ENCODE measurements at places on chromosomes 5 and 9.

DNA sequence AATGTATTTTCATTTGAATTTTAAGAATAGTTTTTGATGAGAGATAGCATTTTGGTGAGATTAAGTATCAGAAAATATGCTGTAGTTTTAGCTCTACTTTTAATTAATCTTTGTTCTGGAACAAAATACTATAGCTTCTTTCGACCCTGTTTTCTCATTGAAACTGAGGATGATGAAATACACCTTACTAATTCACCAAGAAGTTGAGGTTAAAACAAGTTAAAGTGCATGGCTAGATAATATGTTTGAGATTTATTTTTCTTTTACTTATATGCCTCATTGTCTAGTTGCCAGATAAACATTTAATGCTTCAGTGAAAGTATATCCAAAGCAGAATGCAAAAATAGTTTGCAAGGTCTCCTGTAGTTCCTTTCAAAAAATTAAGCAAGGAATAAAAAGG lies 140.1 kb upstream of the KCNN2 start:
- DNase-seq, result no peak

GRCh38 chr5:423233-423565 lies 19.8 kb upstream of the EXOC3 start:
- DNase-seq, result no peak

- DNase-seq, result no peak
These were observed 88.8 kb upstream of the CTNNA1 start for GRCh38 chr5:138664276-138664943.

DNA sequence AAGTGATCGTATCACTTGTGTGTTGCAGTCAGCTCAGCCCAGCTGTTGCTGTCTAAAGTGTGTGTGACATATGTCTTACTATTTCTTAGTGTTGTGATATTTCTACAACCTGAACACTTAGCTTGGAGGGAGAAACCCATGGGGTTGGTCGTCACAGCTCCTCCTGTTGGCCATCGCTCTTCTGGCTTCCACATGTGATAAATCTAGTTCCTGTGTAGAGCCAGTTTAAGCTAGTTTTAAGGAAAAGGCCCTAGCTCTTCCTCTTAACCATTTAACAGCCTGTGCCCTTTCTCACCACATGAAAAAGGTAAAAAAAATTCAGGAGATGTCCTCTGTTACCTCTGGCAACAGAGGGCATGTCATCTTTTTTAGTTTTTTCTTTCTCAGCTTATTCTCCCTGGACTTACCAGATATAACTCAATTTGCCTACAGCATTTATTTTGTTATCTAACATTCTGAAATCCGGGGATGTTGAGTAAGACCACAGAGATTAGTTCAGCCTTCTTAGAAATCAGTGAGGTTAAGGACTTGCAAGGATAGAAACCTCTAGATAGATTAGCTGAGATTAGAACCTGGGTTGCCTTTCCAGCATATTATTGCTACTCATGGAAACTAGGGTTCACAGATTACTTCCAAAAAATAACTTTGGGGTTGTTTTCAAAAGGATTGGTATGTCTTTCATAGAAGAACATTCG lies 100.4 kb downstream of the GAPVD1 start:
- peak; percentile 73 for DNase-seq

DNA sequence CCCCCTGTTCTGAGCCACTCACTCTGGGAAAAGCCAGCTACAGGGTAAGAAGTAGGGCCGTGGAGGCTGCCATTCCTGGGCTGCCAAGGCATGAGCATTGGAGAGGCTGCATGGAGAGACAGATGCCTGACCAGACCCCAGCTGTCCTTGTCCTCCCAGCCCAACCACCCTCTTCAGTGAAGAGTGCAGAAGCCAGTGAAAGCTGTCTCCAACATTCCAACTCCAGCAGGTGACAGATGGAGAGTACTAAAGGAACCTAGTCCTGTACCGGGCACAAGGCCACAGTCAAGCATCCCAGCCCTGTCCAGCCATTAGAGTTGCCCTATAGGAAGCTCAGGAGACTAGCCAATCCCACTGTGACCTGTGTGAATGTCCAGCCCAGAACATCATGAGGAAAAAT lies 165.1 kb downstream of the DIRAS2 start:
- DNase-seq, result no peak

DNA sequence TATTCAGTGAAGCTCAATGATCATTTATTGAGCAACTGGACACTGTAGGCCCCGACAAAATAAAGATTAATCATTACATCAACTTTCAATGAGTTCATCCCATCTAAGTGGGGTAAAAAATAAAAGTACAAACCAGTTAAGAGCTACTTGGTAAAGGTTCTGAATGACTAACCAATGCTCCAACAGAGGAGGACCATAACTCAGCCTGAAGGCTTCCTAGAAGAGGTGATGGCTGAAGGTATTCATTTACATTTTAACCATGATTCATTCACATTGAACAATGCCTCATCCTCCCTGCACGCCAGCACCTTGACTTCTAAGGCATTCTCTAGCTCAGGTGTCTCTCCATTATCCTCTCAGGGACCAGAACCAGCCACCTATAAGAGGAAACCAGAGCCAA lies 201.4 kb downstream of the ZNF462 start:
- DNase-seq, result no peak

- DNase-seq, result no peak
These were observed 26.6 kb downstream of the IER5L start for GRCh38 chr9:129151469-129151868.
